ENCODE measurements at places on chromosomes 2 and 18.

DNA sequence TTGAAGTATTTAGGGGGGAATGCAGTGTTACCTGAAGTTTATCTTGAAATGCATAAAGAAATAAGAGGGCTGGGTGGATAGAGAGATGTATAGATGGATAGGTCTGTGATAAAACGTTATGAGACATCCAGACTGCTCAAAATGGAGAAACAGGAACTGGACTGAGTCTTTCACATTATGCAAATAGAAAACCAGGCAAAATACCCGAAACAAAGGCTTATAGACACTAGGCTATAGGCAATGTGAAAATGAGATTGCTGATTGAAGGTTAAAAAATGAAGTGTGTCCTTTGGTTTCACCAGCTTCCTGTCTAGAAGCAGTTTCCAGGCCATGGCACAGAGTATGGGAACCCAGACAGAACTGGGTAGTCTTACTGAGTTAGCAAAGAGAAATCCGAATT is 24.9 kb upstream of the SLC3A1 start:
- DNase-seq: no peak

DNA sequence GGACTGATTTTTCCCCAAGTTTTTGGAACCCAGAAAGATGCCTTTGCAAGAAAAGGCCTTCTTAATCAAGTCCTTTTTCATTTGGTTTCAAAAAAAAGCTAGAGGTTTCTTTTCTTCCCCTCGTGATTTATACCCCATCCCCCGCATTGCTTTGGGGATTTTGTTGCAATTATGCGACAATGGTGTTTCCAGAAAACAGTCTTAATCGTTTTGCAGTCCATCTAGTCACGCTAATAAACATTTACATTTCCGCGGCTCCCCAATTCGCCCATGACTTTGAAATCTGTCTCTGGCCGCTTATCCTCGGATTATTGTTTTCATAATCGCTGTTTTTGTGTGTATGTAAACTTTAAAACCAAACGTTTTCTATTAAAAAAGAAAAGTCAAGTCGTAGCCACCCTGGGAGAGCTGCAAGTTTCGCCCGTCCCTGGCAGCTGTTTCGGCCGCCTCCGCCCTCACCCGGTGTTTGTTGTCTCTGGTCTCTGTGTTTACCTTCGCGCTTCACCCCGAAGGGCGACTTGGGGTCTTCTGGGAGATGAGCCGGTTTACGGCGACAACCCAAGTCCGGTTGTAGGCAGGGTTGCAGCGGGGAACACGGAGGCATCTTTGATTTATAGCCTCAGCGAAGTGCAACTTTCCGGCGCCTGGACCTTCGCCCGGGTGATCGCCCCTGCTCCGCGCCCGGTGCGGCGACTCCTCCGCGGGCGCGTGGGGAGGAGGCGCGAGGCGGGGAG is 667 bp downstream of the SP9 start:
- DNase-seq: no peak

DNA sequence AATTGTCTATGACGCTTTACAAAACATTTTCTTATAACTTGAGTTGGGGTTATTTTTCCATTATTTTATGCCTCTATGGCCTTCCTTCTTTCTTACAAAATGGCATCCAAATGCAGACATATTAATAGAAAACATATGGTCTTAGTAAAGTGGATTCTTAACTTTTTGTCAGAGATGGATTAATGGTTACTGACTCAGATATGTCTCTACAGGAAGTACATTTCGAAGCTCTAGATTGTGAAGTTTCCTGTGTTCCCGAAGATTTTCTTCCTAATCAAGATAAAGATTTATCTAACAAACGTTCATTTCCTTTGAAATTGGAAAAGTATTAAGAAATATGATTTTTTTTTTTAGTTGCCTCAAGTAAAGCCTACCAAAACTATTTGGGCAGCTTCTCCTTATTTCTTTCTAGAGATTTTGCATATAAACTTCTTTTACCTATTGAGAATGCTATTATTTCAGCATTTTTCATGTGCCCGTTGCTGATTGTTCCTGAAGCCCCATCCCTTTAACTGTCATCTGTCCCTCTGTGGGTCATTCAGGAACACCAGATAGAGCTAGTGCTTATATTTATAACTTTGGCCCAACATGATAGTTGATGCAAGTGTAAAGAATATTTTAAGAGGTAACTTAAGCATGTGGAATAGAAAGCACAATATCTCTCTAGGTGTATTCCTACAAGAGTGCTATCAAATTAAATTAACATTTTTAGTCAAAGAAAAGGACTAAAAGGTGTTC is 498.0 kb downstream of the CCDC85A start:
- DNase-seq: no peak

DNA sequence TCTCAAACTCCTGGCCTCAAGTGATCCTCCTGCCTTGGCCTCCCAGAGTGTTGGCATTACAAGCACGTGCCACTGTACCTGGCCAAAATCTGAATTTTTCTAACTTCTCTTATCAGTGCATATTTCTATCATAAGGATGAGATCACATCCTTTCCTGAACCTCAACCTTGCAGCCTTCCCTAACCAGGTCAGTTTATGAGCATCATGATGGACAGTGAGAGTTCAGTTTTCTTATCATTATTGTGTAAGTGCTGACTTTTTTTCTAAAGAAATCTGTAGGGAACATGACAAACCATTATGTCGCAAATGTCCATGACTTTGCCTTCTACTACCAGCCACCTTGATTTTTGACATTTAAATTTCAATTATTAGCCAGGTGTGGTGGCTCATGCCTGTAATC is 31.5 kb downstream of the MRPL33 start:
- no peak for DNase-seq

DNA sequence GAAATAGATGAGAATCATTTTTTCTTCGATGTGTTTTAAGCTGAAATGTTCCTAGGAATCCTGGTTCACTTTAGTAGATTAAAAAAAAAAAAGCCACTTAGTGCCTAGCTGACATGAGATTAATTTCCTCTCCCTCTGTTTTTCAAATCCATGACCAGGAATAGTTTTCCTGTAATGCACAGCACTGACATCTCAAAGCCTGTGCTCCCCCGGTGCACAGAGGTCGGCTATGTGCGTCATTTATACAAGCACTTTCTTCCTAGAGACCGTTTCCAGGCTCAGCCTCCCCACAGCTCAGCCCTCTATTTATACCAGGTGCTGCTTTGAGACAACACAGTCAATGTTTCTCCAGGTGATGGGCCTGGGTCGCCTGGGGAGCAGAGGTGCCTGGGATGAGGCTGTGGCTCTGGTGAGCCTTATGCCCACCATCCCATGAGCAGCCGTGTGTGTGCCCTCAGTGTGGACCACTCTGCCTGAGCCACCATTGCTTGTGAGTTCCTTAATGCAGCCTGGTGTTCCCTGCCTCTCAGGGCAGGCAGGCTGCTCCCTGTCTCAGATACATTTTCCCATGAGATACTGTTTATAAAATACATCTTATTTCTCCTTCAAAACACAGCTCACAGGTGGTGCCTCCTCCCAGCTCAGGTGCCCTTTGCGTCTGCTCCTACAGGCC is 515.7 kb upstream of the HS6ST1 start:
- DNase-seq: no peak

- no peak for DNase-seq
Observed at GRCh38 chr2:23589220-23589647, 204.3 kb downstream of the KLHL29 start.

DNA sequence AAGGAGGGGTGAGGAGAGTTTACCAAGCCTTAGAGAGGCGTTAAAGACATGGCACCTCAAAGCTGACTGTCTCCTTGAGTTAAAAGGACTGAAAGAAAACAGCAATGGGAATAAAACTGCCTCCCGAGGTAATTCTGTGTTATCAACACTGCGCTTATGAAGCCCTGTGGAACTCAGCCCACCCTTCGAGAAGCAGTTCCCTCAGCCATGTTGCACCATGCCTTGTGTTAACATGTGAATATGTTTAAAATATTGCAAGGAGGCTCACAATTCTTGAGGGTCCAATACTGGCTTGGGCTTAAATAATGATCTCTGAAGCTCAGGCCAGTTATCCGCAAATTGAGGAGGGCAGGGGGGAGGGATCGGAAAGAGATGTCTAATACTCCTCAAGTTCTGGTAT is 14.7 kb downstream of the KLF7 start:
- DNase-seq: no peak

DNA sequence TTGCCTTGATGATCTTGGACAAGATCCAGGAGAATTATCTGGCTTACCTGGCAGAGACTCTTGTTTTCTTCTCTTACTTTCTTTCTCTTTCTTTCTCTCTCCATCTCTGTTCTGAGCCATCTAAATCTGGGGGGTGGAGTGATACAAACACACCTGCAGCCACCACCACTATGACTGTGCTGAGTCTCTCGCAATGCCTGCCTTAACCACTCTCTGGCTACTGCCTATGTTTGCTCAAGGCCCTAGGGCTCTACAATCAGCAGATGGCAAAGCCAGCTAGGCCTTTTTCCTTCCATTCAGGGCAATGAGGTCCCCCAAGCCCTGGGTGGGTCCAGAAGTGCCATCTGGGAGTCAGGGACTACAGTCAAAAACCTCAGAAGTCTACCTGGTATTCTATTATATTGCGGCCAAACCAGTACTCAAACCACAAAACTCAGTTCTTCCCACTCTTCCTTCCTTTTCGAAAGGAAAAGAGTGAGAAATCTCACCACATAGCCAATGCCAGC is 978.9 kb upstream of the NXPH2 start:
- DNase-seq: no peak

GRCh38 chr2:199329466-199329865 is 128.3 kb downstream of the SATB2 start:
- DNase-seq: no peak

- no peak for DNase-seq
Observed at GRCh38 chr18:6525604-6526003, 110.9 kb upstream of the L3MBTL4 start.

DNA sequence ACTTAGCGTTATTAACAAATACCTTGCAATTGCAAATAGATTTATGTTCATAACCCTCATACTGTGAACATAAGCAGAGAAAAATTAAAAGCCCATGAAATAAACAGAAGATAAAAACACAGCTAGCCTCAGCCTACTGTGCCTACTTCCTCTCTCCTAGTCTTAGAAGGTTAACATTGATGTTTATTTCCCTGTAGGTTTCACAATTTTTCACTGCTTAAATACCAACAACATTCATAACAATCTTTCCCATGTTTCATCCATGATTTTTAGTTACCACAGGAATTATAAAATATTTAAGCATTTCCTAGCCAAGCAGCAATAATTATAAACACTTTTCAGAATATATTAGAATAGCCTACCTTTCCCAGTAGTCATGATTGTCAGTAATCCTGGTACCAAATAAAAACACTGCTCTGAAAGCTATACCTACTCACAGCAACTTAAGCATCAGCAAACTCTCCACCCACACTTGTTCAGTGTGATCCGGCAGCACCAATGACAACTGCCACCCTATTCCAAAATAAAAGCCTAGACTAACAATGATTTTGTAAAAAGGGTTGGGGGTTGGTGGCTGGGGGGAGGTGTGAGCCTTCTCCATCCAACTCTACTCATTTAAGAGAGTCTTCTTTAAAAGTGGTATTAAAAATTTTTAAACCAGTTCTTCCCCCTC is 40.6 kb upstream of the RNU4ATAC start:
- no peak for DNase-seq
